NCI-H1930 (cell line): ENCODE measurements at places on chromosomes 7 and 10.

DNA sequence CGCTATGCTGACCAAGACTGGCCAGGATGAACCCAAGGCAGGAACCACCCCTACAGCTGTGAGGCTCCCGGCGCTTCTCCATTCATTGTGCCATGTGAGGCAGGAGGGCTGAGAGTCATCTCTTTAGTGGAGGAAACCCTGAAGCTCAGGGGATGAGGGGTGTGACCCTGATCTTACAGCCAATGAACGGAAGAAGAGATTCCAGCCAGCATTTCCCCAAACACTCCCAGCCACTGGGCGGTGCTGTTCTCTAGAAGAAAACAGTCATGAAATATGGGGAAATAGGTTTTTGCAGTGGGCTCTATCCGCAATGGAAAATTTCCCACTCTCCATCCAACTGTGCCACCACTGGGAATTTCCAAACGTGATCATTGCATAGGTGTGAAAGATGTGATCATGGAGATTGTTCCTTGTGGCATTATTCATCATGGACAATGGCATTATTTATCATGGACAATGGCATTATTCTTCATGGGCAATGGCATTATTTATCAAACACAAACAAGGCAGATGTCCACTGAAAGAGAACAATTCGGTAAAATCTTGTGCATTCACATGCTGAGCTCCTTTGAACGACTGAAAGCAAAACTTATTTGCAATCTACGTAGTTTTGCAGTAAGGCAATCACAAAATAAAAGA, 14.0 kb upstream of the SLC18A2 start:
- no peak for DNase-seq

DNA sequence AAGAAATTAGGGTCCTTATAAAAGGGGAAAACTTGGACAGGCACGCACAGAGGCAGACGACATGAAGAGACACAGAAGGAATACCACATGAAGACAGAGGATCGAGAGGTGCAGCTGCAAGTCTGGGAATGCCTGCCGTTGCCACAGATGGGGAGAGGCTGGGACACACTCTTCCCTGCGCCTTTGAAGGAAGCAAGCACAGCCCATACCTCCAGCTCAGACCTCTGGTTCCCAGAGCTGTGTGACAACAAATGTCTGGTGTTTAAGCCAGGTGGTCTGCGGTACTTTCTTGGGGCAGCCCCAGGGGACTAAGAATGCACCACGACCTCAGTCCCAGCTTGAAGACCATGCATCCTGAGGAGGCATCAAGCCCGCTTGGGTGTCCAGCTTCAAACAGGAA, 18.3 kb downstream of the INSIG1 start:
- no peak for DNase-seq

DNA sequence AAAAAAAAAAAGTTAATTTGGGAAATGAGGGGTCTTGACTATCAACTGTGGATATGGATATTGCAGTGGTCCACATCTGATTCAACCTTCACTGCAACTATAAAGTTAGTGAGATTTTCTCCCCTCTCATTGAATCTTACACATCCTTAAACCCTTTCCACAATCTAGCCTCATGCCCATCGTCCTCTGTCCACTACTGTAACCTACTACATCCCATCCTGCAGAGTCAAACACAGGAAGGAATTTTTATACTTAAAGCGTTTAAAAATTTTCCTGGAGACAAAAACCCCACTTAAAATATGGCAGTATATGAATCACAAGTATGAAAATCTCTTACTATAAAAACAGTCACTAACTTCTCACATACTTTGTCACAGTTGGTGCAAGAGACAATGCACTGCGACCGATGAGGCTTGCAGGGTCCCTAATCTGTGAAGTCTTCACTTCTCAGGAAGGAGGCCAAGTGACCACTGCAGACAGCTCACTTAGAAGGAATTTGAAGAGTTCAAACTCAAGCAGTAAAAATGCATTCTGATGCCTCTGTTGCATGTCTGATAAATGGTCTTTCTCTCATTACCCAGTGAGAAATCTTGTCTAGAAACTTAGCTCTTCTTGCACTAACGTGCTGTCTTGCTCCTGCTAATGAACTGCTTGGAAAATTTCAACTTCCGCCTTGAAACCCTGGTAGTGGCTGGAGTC, 50.3 kb upstream of the ST8SIA6 start:
- no peak for DNase-seq

DNA sequence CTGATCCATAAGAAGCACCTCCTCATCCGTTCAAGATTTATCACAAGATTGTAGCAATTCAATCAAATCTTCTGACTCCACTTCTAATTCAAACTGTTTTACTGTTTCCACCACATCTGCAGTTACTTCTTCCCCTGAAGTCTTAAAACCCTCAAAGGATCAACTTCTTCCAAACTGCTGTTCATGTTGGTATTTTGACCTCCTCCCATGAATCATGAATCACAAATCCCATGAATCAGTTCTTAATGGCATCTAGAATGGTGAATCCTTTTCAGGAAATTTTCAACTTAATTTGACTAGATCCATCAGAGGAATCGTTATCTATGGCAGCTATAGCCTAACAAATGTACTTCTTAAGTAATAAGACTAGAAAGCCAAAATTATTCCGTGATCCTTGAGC, 122.3 kb downstream of the IMMP2L start:
- no peak for DNase-seq

GRCh38 chr7:157615101-157615817, 278.5 kb downstream of the DNAJB6 start:
- DNase-seq, result no peak

DNA sequence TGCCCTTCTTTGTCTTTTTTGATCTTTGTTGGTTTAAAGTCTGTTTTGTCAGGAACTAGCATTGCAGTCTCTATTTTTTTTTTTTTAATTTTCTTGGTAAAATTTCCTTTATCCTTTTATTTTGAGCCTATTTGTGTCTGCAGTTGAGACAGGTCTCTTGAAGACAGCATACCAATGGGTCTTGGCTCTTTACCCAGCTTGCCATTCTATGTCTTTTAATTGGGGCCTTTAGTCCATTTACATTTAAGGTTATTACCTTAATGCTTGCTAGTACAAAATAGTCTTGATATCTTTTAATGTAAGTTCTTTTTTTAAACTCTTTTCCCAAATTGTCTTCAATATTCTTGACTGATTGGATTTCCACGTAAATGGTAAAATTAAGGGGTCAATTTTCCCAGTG, 398.3 kb upstream of the CHRM2 start:
- no peak for DNase-seq

- no peak for DNase-seq
Observed at GRCh38 chr10:96703358-96703757, 17.0 kb downstream of the PIK3AP1 start.

- no peak for DNase-seq
Observed at GRCh38 chr10:113583571-113583970, 30.7 kb downstream of the HABP2 start.
